Activated CD4-positive, alpha-beta T cell treated with anti-CD3 and anti-CD28 coated beads, Interleukin-2, amount 50 U/mL, for 16 hours (primary cell): ENCODE measurements at places on chromosomes 16 and 17.

- no peak for DNase-seq
Measured at GRCh38 chr16:48194828-48195556, 39.2 kb upstream of the ABCC12 start.

GRCh38 chr17:6084311-6085161 is 14.4 kb downstream of the WSCD1 start:
- no peak for DNase-seq

DNA sequence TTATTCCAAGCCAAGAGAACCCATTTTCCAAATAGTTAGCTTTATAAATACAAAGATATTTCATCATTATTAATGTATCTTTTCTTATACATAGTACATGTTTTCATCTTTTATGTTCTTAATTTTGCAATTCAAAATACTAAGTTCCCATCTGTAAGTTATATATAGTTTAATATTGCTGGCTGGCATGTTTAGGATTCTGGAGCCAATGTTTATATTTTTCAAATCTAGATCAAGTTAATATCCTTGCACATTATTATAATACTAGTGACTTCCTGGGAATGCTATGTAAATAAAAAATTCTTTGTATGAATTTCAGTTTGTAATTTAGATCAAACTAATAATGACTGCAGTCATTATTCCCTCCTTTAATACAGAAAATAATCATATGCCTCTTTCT is 189.7 kb downstream of the CNTNAP4 start:
- DNase-seq, result no peak

- DNase-seq, result no peak
Measured at GRCh38 chr17:40680998-40681397, 16.0 kb upstream of the KRT222 start.
